SK-N-DZ (cell line): ENCODE measurements at places on chromosomes 13 and 19.

DNA sequence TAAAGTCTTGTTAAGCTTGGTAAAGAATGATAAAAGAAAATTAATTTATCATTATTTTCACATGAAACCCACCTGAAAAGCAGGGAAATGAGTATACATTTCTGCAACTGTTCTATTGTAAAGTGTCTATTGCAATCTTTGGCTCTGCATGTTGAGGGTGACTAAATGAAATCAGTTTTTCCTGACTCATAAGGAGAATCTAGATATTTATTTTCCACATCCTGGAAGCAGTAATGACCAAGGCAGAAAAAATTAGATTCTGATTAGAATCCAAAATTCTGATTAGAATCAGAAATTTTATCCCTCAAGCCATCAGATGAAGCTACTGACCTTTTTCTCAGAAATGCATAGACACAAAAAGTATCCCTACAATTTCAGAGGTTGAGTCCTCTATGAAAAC is 178.4 kb downstream of the MYO16 start:
- DNase-seq: no peak

DNA sequence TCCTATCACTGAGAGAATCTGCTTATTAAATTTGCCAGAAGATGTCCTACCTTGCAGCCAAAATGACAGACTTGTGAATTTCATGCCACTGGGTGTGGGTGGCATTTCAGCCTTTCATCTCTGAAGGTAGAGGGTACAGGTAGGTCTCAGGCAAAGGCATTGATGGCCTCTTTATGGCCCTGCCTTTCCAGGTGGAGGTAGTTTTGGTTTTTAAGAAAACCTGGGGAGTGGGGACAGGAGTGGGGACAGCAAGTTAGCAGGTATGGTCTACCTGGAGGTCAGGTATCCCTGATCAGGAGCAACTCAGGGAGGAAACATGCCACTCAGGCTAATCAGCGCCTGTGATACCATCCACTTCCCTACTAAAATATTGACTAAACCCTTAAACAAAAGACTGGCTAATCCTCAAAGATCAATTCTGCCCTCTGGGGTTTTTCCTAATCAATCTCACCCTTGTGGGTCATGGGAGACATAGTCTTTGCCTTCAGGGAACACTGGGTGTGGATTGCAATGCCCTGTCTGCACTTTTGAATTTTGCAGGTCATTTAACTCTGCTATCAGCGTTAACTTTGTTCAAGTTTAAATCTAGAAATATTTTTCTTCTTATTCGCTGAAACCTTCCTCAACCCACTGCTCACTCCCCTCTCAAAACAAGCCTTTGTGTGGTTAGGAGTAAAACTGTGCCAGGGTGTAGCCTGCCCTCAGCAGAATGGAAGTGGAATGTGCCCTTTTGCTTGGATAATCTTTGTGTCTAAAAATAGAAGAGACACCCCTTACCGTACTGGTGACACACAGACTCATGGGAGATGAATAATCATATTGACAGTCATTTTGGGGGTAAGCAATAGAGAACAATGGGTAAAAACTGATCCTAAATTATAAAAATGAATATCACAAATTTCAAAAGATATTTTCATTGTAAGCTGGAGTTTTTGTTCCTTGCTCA is 233.7 kb downstream of the COG6 start:
- no peak for DNase-seq

- DNase-seq: no peak
Measured at GRCh38 chr13:96781141-96781540, 213.1 kb downstream of the OXGR1 start.

DNA sequence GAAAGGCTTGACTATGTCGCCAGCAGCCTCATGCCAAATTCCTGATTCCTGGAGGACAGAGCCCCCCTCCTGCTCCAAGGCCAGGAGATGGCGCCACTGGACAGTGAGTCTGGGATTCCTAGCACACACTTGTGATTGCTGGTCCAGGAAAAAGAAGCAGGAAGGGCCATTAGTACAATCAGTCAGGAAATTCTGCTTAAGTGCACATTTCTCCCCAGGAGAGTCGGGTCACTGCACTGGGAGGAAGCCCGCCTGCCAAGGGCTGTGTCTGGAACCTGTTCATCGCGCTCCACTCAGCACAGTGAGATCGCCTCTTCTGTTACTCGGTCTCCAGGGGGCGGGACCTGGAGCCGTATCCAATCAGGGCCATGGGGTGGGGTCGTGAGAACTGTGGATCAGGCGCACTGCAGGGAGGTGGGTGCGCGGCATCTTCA is 65.1 kb downstream of the ZNF823 start:
- peak; percentile 37 for DNase-seq

- DNase-seq: no peak
Measured at GRCh38 chr19:54454781-54455675, 6.0 kb downstream of the LENG8 start.

DNA sequence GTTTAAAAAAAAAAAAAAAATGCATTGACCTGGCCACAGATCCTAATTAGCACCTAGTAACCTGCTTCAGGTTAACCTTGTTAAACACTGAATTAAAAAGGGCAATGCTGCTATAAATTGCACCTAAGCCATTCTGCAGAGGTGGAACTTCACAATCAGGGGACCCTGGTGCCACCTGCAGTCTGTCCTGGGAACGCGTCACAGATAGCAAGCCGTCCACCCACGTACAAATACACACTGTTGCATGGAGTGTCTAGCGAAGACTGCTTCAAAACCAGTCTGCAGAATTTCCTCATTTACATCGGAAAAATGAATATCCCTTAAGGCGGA is 169.3 kb downstream of the COL4A1 start:
- peak; percentile 34 for DNase-seq

DNA sequence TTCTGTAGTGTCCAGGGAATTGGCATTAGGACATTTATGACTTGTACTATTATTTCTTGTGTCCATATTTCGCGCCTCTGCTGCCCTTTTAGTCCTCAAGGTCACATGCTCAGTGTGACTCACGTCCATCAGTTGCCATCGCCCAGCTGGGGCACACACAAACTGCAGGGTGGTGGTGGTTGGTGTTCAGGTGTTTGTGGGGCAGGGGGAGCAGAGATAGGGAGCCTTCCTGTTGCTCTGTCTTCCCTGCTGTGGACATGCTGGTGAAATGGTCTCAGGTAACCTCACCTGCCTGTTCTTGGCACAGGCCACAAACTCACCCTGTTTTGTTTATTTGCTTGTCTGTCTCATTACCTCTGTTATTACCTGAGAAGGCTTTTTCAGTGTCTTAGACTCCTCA is 22.4 kb downstream of the PRR12 start:
- DNase-seq: no peak

DNA sequence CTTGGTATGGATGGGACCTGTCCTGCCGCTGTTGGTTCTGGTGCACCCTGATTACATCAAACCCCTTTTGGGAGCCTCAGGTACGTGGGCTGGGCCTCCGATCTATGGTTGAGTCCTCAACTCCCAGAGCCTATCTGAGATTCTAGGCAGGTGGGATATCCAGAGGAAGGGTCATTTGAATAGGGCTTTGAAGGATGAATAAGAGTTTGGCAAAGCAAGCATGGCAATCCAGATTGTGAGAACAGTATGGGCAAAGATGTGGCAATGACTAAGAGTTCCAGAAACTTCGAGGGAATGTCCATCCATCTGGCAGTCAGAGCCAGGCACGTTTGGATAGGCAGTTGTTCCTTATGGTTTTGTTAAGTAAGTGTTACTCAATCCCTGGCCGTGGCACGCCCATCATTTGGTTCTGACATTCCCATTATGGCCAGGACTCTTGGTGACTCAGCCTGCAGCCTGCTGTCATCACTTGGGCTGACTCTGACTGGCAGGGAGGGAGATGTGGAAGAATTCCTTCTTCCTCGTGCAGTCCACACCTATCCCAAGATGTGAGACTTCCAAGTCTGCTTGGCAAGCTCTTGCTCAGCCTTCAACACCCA is 21.5 kb downstream of the CYP4F22 start:
- no peak for DNase-seq

GRCh38 chr13:60163478-60164233 is at the start of gene DIAPH3:
Gene DIAPH3, minus strand, starts transcription at chr13:60163928. Its CDS starts 162 bp downstream, at chr13:60163766.
- DNase-seq: peak; percentile 95

DNA sequence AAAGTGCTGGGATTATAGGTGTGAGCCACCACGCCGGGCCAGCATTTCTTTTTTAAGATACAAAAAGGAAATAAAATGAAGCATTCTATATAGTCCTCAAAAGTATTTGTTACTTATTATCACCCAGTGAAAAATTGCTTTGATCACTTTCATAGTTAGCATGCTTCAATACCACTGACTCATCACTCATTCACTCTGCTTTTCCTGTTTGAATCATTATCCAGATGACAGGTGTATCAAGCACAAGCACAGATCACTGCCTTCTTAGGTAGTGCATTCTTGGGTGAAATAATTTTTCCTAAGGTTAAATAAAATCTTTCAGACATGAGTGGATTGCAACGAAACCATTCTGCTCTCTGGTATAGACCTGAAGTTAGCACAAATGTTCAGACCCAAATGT is 35.8 kb upstream of the SPART start:
- no peak for DNase-seq

DNA sequence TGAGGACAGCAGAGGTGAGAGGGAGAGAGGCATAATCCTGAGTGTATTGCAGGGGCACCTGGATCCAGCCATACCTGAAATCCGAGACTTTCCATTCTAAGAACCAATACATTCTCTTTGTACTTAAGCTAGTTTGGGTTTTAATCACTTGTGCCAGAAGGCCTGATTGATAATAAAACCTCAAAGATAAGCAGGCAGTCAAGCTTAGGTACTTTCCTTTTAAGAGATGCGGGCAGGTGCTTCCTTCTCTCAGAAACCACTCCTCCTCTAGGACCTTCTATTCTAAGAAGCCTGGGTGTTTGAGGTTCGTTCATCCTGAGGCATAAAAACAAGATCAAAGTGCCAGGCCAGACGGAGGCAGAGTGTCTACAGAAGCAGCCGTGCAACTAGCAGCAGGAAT is 22.2 kb downstream of the FAM187B start:
- DNase-seq: no peak

- DNase-seq: peak; percentile 44
Measured at GRCh38 chr13:45623516-45624090, 8.1 kb upstream of the ERICH6B start.

- no peak for DNase-seq
Measured at GRCh38 chr13:46202966-46203365, 8.8 kb upstream of the LRRC63 start.

DNA sequence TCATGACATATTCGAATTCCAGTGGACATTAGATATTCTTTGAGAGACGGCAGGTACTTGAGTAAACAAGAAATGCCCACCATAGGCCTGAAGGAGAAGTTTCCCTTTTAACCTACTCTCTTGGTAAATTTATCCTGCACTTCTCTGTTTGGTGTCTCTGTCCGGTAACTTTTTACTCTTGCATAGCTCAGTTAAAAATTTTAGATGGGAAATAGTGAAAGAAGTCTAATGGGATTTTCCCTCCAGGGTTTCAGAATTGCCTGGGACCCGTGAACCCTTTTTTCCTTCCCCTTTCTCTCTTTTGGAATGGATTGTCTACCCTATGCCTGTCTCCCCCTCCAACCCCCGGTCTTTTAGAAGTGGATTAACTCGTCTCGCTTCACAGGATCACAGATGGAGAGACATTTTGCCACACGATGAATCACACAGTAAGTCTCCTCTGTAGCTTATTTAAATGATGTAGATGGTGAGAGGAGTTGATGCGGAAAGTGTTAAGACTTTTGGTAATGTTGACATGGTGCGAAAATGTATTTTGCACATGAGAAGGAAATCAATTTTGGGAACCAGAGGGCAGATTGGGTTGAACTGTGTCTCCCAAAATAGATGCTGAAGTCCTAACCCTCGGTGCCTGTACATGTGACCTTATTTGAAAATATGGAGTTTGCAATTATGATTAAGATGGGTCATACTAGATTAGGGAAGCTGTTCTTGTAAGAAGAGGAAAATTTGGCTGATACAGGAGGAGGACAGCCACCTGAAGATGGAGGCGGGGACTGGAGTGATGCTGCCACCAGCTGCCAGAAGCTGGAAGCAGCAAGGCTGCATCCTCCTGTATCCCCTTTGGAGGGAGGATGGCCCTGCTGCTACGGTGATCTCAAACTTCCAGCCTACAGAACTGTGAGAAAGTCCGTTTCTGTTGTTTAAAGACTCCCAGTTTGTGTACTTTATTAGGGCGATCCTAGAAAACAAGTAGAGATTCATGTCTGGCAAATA is 711 bp upstream of the MIPEP start:
- peak; percentile 13 for DNase-seq

DNA sequence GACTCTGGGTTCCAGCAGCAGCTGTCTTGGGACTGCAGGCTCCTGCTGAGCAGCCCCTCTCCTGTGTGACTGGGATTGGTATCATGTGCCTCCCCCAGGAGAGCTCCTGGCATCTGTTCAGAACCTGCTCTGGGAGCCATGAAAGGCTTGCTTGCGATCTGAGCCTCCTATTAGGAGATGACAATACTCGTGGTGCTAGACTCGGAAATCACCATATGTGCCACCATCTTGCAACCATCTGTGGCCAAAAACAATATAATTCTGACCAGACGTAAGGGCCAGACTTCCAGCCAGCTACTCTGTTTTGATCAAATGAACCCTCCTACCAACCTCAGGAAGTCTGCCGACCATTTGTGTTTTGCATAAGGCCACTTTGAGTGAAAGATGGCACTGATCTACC is 484.7 kb downstream of the IRS2 start:
- DNase-seq: no peak

DNA sequence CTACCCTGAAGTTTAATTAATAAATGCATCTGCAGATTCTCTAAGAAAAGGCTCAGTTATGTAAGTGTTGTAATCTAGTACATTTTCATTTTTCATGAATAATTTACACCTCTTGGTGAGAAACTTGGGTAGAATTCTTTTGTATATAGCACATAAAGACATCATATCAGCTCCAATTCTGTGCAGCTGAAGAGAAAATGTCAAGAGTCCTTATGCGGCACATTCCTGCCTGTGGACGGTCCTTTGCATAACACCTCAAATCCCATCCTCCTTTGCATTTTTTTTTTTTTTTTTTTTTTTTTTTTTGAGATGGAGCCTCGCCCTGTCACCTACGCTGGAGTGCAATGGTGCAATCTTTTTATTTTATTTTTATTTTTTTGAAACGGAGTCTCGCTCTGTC is 60.2 kb upstream of the RAP2A start:
- no peak for DNase-seq

DNA sequence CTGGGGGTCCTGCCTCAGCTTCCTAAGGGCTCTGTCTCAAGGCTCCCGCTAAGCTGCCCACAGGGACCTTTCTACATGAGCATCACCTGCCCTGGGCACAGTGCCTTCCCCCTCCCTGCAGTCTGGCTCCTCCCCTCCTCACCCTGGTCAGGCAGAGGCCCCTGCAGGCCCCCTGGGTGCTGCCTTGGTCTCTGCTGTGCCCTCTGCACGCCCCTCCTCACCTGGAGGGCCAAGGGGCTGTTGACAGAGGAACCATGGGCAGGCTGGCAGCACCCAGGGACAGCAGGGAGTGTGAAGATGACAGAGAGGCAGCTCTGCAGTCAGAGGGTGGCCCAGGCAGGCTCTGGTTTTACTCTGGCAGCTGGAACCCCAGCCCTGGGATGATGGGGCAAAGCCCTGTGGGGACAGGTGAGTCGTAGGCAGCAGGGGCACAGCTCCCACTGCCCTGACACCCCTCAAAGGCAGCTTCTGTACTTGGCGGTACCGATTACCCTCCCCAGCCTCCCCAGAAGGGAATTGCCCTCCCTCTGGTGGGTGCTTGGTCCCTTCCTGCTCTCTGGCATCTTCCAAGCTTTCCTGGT is 43.1 kb downstream of the SUGP2 start:
- no peak for DNase-seq
